ENCODE measurements at places on chromosomes 1 and 21. TPM values are rescaled to one million over a fixed set of nuclear protein-coding genes. Genes with fewer than 3 reads are reported as not detected.

GRCh38 chr1:52348704-52349300 is 17.2 kb downstream of the CC2D1B start:
- DNase-seq = no peak

- no peak for DNase-seq
Measured at GRCh38 chr1:192907545-192908243, 98.9 kb downstream of the RGS2 start.

DNA sequence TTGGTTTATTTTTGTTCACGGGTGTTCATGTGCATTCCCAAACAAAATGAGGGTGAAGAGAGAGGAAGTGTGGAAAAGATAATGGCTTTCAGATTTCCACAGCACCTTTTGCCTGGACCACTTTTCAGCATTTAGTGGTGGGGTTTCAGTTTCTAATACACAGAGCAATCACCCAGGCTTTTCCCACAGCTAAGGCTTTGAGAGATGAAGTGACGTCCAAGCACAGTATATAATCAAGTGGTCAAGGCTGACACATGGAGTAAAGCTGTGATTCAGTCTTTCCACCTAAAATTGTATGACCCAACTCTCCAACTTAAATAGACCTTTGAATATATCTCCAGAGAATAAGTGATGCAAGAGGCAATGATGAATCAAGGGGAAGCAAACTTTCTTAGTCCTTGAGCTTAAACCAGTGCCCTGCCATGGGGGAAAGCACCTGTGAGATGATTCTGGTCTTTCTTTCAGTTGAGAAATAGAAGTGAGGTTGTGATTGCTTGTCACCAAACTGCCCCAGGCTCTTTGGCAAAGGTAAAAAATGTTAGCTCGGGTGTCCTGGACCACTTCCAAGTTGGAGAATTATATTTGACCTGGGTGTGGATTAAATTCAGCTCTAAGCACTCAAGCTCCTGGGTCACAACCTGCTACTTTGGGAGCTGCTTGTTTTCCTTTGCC is 2.4 kb upstream of the PIK3R3 start:
- no peak for DNase-seq

DNA sequence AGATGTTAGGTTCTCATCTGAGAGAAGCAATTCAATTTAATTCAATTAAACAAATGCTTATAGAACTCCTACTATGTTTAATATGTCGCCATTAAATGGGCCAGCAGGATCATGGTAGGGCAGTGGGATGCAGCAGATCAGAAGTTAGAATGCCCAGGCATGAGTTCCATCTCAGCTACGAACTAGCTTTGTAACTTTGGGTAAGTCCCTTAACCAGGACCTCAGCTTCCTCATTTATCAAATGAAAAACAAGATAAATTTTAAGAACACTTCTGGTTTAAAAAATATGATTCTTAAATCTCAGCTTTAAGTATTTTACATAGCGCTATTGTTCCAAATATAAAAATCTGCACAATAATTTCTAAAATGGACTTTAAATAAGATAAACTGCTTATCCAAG is 67.5 kb upstream of the GFI1 start:
- no peak for DNase-seq

Gene KRTAP19-1
- total RNA-seq = not detected

Gene PRAMEF26
- total RNA-seq = not detected

Gene NUDC
- total RNA-seq = 71.7 TPM

Gene ATP6V1G3
- not detected for total RNA-seq

Gene OR2G6
- total RNA-seq = 1.00 TPM

DNA sequence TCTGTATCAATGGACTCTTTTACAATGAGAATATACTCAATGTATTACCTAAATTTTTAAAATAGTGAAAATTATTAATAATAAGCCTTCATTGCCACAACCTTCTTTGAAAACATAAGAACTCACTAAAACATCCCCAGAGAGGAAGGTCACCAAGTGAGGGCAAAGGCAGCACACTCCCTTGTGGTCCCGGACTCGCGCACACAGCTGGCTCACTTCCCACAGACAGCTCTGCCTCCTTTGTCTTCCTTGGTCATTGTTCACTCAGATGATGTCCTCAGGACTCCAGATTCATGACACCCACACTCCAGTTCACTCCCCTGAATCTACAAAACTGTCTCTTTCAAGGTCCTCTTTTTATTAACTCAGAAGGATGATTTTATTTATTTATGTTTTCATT is 19.2 kb upstream of the UBR4 start:
- DNase-seq = no peak

Gene GSTM2
- 9.2 TPM for total RNA-seq

Gene PLEKHA6
- 0.61 TPM for total RNA-seq

GRCh38 chr1:67941746-67942145 is 108.5 kb upstream of the GNG12 start:
- no peak for DNase-seq

DNA sequence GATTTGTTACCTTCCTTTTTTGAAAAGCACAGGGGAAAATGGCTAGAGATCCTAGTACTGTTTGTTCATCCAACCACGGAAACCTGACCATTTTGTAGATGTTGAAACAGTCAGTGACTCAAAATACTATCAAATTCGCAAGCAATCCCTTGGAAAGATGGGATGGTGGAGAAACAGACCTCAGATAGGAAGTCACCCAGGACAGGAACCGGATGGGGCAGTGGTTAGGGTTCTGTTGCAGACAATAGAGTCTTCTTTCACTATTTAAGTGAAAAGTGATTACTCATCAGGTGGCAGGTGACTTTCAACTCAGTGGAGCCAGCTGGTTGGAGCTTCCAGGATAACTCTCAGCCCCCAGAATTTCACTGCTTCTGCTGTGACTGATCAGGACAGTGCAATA is 17.0 kb downstream of the LHX4 start:
- DNase-seq = no peak

DNA sequence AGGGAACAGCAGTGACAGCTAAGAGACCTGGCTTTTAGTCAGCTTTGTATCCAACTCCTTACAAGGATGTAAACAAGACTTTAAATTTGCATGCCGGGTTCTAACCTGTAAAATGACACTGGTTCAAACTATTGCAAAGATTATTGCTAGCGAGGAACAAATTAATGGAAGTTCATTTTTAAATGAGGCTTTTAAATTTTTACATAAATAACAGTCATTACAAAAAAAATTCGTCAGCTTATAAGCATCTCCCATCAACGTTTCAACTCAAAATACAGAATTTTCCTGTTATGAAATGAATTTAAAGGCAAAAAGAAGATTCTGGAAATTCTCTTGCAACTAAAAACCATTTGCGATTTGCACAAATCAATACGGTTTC is 668 bp downstream of the KIF14 start:
- DNase-seq = no peak

- DNase-seq = no peak
Measured at GRCh38 chr1:175383239-175383638, 190.7 kb upstream of the KIAA0040 start.

DNA sequence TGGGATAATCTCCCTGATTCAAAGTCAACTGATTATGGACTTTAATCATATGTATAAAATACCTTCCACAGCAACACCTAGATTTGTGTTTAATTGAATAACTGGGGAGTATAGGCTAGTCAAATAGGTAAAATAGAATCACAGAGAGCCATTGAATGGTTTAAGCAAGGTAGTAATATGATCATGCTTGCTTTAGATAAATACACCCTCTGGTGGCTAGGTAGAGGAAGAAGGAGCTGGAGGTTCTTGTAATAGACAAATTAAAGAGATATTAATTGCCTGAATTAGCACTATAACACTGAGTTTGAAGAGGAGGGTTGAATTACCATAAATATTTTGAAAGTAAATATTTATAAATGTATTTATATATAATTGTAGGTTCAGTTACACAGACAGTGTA is 40.3 kb downstream of the DIRAS3 start:
- DNase-seq = no peak

DNA sequence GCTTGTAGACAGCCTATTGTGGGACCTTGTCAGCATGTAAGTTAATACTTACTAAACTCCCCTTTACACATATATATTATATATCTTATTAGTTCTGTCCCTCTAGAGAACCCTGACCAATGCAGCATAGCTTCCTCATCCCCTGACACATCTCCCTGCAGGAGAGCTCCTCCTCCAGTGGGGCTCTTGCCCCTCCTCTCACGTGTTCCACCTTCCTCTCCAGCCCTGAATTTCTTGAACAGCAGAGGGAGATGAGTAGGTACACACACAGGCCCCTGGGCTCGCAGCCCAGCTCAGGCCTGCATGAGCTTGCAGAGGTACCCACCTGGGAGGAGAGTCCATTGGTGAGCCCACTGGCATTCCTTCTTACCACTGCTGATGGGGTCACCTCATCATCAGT is 27.3 kb upstream of the GOLT1A start:
- no peak for DNase-seq

- no peak for DNase-seq
Measured at GRCh38 chr1:83901547-83902155, 97.3 kb downstream of the TTLL7 start.

GRCh38 chr1:171780583-171781175 is 781 bp upstream of the METTL13 start:
- no peak for DNase-seq

GRCh38 chr1:205259998-205260397 is 32.3 kb downstream of the TMCC2 start:
- no peak for DNase-seq

Gene GREM2
- total RNA-seq = not detected

Gene CD53
- total RNA-seq = 522 TPM

- DNase-seq = no peak
Measured at GRCh38 chr1:90475631-90476030, 241.5 kb downstream of the BARHL2 start.

DNA sequence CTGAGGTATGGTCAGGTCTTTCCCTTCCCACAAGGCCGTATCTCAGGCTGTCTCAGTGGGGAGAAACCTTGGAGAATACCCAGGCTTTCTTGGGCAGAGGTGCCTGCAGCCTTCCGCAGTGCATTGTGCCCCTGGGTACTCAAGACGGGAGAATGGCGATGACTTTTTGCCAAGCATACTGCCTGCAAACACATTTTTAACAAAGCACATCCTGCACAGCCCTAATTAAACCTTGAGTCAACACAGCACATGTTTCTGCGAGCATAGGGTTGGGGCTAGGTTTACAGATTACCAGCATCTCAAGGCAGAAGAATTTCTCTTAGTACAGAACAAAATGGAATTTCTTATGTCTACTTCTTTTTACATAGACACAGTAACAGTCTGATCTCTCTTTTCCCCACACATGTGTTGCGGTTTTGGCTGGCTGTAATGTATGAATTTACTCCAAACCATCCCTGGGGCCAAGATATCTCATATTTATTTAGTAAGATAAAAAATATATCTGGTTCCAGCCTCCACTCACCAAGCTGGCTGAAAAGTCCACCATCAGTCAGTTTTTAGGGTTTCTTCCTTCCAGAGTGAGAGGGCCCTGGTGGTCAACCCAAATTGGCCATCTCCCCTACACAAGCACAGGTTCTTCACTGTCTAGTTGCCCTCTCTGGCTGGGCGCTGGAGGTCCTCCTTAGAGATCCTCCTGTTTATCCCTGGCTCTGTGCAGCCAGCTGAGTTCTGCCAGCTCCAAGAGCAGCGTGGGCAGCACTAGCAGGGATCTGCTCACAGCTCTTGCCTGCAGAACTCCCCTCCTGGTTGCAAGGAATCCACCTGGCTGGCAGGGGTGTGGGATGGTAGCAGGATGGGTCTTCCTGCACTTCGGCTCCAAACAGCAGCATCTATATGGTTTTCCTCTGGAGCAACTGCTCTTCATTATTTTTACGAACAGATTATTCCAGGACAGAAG is 2.6 kb downstream of the FAAH start:
- DNase-seq = no peak

- DNase-seq = no peak
Measured at GRCh38 chr1:28443550-28443949, 62.3 kb upstream of the RCC1 start.

- no peak for DNase-seq
Measured at GRCh38 chr1:174990382-174990999, 9.3 kb upstream of the CACYBP start.

Gene S100A14
- not detected for total RNA-seq

DNA sequence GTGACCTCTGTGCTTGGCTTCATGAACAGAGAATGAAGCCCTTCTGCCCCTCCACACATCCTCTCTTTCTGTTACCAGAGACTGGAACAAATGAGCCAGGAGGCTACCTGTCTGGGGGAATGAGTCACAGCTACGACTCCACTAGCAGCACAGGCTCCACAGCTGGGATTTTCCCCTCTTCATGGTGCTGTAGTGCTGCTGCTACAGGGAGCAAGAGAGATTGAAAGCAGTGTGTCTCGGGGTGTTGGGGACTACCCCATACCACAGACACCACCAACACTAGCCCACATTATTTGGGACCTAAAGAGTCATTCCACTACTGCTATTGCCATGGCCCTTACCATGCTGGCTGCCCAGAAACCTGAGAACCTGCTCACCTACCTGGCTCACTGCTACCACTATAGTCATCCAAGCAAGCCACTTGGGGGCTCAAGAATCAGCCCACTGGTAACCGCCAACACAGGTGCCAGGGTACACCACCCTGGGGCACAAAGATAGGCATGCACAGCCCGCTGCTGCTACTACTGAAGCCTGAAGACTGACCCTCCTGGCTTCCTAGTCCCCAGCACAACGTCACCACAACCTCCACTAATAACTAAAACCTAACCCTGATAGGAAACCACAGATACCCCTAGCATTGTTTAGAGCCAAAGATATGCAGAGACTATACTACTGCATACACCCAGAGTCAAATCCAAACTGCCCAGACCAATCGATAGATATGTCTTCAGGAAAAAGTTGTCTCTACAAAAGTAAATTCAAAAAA is 17.7 kb downstream of the CD1E start:
- DNase-seq = no peak
